ENCODE measurements at places on chromosomes 6 and 20.

DNA sequence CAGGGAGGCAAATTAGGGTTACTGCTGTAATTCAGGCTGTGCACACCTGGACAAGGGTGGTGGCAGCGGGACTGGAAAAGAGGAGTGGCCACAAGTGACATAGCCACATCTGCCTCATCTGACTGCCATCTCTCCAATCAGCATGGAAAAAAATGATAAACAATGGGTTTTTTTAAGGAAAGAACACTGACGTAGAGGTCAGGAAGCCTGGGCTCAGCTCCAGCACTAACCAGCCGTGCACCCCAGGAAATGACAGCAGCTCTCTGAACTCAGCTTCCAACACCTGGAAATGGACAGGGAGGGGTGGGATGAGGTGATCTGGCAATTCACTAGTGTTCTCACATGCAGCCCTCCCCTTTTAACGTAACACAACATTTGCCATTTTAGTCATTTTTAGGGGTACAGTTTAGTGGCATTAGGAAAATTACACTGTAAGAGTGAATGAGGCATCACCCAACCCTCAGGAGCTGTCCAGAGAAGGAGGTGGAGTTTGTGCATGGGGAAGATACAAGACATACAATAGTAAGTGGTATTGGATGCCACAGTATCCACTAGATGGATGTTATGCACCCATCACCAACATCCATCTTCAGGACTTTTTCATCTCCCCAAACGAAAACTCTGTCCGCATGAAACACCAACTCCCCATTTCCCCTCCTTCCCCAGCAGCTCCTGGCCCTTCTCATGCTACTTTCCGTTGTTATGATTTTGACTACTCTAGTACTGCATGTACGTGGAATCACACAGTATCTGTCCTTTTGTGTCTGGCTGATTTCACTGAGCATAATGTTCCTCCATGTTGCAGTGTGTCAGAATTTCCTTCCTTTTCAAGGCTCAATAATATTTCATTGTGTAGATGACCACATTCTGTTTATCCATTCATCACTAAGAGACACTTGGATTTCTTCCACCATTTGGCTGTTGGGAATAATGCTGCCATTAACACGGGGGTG, 215.5 kb upstream of the ECI2 start:
- no peak for DNase-seq

DNA sequence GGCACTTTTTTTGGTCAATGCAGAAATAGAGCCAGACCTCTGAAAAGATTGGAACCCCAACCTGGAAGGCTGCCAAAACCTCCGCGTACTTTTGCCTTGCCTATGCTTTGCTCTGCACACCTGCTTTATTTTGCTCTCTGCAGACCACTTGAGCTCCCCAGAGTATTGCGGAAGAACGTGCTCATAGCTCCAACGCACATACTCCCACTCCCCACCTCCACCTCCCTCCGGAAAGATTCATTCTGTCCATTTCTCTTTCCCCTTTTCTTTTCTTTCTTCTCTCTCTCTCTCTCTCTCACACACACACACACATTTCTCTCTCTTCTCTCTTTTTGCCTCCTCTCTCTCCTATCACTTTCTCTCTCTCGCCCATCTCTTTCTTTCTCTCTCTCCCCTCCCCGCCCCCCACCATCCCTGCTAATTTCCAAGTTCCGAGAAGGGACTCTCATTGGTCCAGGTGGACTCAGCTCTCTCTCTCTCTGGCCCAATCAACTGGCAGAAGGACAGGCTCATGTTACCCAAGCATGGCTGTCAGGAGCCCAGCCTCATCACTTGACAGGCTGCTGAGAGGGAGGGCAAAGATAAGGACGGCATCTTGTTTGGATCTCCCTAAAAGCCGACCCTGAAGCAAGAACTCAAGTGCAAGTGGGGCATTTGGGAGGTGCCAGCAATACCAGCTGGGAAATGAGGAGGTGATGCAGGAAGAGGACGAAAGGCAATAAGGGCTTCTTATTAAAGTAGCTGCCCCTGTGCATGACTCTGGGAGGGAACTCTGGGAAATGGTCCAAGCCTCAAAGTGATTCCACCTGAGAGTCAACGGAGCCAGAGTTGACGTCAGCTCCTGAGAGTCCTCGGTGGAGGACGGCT, 246.1 kb downstream of the LY86 start:
- no peak for DNase-seq

GRCh38 chr6:155510879-155511278, 55.2 kb upstream of the NOX3 start:
- DNase-seq, result no peak

DNA sequence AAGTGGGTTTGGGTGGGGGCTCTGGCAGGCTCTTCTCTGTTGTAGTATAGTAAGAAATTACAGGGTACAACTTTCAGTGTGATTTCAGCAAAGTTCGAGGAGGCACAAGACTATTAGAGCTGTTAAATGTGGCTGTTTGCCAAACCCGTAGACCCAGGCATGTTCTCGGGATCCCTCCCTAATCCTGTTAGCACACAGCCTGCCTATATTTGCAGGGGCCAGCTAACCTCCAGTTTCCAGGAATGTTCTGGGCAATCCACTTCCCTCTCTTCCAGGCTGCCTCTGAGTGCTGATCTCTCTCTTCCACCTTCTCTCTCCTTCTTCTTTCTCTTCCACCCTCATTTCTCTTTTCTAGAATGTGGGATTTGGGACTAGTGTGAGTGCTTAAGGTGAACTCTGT, 34.8 kb upstream of the ZFP64 start:
- DNase-seq, result no peak

DNA sequence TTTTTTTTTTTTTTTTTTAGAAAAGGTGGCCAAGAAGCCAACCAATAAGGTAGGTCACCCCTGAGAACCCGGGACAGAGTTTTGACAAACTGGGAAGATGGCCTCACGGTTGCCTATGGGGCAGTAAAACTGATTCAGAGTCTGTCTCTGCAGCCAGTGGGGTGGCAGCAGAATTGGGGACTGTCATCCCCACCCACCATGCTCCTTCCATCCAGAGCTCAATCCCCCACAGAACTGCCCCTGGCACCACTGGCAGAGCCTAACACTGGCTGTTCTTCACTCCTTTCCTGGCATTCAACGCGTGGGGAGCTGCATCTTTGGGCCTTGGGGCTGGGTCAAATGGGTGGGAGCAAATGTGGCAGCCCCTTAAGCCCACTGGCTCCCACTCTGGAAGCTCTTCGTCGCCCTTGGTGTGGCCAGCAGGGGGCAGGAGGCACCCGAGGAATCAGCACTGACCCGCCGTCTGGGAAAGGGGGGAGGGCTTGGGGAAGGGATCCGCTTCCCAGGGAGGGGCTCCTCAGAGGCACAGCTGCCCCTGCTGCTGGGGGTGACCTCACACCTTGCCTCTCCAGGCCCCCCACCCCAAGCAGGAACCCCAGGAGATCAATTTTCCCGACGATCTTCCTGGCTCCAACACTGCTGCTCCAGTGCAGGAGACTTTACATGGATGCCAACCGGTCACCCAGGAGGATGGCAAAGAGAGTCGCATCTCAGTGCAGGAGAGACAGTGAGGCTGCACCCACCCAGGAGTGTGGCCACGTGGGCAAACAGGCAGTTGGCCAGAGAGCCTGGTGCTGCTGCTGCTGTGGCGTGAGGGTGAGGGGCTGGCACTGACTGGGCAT, 10.4 kb downstream of the CD40 start:
- DNase-seq, result peak; percentile 47

GRCh38 chr6:32085759-32086459, 23.2 kb downstream of the TNXB start:
- DNase-seq, result no peak

- DNase-seq, result no peak
These were observed 93.2 kb downstream of the FOXO3 start for GRCh38 chr6:108653949-108654348.

Data from H54 (cell line).